Stimulated activated CD8-positive, alpha-beta memory T cell treated with anti-CD3 and anti-CD28 coated beads, Interleukin-7, amount 100 ng/mL, for 4 hours (primary cell): ENCODE measurements at places on chromosomes 2 and 18.

GRCh38 chr2:168244318-168244717 is 3.1 kb downstream of the STK39 start:
- DNase-seq: peak; percentile 23

DNA sequence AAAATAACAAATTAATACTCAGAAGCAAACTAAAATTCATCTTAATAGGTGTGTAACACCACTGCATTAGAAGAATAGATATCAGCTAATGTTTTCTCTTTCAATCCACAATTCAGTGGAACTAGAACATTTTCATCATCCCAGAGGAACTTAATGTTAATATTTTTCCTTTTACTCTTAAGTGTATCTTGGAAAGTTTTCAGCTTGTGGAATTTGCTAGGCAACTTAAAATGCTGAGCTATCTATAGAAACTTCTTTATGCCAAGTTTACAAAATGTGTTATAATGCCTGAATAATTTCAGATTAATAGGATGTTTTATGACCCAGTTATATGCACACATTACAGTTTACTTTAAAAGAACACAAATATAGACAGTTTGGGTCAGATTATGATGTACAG is 86.6 kb upstream of the FAM237A start:
- DNase-seq: no peak

- no peak for DNase-seq
Measured at GRCh38 chr2:99470957-99471356, 18.9 kb downstream of the REV1 start.

DNA sequence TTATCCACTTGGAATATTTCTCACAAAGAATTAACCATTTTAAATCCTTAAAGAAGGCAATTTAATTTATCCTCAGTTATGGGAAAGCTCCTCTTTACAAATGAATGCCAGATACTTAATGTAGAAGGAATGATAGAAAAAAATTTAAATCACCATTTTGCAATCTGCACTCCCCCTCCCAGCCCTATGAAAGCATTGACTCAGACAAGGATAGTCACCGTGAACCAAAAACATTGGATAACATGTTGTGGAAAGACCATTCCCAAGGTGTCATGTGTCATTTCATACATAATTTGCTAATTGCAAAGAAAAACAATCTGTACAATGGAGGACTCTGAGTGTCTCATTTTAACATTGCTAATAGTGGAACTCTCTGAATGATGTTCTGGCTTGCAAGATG is 421.0 kb downstream of the TXNL1 start:
- no peak for DNase-seq

- DNase-seq: no peak
Measured at GRCh38 chr2:42404676-42405075, 43.7 kb upstream of the COX7A2L start.

- DNase-seq: no peak
Measured at GRCh38 chr2:235135990-235136561, 184.3 kb downstream of the SH3BP4 start.

DNA sequence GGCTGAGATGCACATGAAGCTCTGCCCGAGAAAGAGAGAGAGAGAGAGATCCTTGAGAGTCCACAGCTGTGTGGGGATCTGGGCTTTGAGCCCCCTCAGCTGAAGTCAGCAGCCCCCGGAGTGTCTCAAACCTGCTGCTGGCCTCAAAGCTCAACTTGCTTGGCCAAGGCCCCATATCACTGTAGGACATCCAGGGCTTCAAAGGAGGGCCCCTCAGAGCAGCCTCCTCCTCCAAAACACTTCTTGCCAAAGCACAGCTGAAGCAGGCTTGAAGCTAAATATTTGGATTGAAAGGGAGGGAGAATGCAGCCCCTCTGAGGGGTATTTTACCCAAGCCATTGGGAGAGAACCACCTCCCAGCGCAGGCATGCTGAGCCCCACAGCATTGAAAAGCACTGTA is 357.6 kb downstream of the OSR1 start:
- DNase-seq: no peak

- no peak for DNase-seq
Measured at GRCh38 chr2:176066645-176067588, 16.8 kb downstream of the EVX2 start.

DNA sequence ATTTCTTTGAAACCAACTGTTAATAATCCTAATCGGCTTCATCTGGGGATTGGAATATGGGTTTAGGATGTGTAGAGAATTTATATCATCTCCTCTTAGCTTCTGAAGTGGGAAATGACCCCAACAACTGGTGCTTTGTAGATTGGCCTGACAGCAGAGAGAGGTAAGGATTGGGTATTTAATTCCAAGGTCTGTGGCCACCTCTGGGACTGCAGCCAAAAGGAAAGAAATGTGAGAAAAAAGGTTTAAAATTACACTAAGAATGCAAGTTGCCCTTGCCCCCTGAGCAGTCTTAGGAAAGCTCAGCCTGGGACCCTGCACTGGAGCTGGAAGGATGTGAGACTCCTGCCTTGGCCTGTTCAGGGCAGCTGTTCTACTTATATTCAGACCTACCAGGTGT is 157.1 kb downstream of the FTCDNL1 start:
- no peak for DNase-seq

DNA sequence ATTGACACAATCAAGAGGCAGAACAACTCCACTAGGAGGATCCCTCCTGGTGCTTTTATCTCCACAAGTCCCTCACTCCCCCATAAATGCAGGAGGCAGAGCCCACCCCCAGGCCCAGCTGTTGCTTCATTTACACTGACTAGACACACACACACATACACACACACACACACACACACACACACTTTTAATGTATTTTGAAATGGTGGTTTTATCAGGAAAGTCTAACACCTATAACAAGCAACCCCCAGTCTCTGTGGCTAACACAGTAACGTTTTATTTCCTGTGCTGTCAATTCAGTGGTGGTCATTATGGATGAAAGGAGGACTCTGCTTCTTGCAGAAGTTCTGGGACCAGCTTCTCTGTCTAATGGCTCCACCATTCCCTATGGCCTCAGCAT is 125.4 kb upstream of the FOSL2 start:
- no peak for DNase-seq

DNA sequence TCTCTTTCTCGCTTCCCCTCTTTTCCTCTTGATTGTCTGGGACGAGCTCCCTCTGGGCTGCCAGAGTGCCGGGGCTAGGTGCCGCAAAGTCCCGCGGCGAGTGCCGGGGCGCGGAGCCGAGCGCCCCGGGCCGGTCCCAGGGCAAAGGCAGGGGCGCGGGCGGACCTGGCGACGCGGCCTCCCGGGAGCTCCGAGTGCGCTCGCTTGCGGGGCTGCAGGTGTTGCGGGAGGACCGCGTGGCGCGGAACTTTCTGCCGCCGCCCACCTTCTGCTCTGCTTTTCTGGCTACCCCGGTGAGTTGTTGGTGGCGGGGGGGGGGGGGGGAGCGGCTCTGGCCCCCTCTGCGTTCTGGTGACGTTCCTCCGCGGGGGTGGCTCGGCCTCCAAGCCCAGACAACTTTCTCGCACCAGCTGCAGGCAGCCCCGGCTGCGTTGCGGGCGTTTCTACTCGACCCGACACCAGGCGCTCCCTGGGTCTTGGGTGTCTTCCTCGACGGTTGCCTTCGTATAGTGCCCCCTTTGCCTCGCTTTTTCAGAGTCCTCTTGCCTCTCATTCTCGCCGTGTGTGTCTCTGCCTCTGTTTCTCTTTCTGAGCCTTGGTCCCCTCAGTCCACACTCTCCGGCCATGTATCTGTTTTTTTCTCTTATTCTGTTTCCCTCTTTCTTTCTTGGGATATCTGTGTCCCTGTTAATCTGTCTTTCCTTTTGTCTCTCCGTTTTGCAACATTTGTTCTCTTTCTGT is 759 bp downstream of the GALNT13 start:
- no peak for DNase-seq

GRCh38 chr2:236352761-236353593 is 88.8 kb upstream of the ASB18 start:
- no peak for DNase-seq

GRCh38 chr18:78776151-78776550 is 203.5 kb upstream of the SALL3 start:
- DNase-seq: no peak

GRCh38 chr18:59055345-59056032 is 84.2 kb upstream of the SEC11C start:
- DNase-seq: no peak

- no peak for DNase-seq
Measured at GRCh38 chr2:10659898-10660568, 29.7 kb downstream of the NOL10 start.

- no peak for DNase-seq
Measured at GRCh38 chr2:240369801-240370585, 65.5 kb upstream of the GPC1 start.

GRCh38 chr2:232873292-232873908 is 3.3 kb downstream of the SNORC start:
- DNase-seq: no peak

- DNase-seq: no peak
Measured at GRCh38 chr2:200380833-200381542, 74.5 kb downstream of the SPATS2L start.

DNA sequence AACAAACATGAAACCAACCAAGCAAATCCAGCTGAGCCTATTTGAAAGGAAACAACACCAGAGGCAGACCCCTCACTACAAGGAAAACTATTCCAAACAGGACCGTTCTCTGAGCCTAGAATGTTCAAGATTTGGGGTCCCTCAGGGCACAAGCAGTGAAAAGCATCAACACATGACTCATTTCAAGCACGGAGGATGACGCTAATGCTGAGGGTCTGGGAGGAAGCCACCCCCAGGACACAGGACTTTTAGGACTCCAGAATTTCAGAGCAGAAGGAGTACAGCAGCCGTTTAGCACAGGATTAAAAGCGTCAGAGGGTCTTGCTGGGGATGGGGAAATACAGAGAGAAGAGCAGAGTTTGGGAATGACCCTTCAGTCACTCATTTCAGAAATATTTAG is 168.9 kb downstream of the DLGAP1 start:
- DNase-seq: no peak
